ENCODE measurements at places on chromosomes 5 and 9. TPM values are rescaled to one million over a fixed set of nuclear protein-coding genes. Genes with fewer than 3 reads are reported as not detected.

PCDHA7 gene
- not detected for polyA plus RNA-seq

GRCh38 chr5:87361536-87362213 lies 51.1 kb downstream of the CCNH start:
- DNase-seq, result no peak

DNA sequence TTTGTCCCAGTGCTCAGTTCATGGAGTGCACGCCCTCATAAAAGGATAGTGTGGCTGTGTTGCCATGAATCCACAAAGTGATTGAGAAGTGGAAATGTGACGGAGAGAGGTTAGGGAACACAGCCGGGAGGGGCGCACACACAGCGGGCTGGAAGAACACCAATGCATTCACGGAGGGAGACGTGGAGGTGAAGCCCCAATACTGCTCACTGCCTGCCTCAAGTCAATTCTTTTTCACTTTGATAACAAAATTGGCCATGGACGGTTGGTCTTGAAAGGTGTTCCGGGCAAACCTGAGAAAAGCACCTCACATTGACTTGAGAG lies 424.1 kb downstream of the MED10 start:
- no peak for DNase-seq

DNA sequence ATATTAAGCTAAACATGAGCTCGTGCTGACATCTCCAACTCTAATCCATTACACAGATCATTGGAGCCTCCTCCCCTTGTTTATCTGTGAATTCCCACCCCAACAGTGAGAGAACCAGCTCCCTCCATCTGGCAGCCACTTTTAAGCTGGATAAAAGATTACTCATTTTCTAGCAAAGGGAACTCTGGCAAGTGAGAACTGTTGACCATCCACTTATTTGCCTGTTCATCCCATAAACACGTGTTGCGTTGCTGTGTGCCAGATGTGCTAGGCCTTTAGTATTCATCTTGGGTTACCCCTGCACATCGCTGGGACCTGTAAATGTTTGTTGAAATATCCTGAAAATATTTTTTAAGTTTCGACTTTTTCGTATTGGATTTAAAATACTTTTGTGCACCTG lies 2.4 kb upstream of the TOR1A start:
- no peak for DNase-seq

DNA sequence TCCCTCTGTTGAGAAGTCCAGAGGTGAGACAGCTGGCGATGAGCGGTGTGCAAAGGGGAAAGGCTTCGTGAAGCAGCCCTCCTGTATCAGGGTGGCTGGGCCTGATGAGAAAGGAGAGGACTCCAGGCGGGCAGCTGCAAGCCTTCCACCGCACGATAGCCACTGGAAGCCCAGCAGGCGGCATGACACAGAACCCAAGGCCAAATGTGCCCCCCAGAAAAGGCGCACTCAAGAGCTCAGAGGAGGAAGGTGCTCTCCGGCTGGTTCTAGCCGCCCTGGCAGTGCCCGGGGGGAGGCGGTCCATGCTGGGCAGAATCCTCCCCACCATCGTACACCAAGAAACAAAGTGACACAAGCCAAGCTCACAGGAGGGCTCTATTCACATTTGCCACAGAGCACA lies 60.3 kb downstream of the TEX10 start:
- DNase-seq, result no peak

- DNase-seq, result no peak
These were observed 362.0 kb downstream of the PRELID2 start for GRCh38 chr5:145473042-145473642.

GRCh38 chr9:110148891-110149290 lies 59.1 kb downstream of the C9orf152 start:
- DNase-seq, result no peak

- peak; percentile 31 for DNase-seq
These were observed 18.7 kb downstream of the PCDHGC5 start for GRCh38 chr5:141507387-141508091.

DNA sequence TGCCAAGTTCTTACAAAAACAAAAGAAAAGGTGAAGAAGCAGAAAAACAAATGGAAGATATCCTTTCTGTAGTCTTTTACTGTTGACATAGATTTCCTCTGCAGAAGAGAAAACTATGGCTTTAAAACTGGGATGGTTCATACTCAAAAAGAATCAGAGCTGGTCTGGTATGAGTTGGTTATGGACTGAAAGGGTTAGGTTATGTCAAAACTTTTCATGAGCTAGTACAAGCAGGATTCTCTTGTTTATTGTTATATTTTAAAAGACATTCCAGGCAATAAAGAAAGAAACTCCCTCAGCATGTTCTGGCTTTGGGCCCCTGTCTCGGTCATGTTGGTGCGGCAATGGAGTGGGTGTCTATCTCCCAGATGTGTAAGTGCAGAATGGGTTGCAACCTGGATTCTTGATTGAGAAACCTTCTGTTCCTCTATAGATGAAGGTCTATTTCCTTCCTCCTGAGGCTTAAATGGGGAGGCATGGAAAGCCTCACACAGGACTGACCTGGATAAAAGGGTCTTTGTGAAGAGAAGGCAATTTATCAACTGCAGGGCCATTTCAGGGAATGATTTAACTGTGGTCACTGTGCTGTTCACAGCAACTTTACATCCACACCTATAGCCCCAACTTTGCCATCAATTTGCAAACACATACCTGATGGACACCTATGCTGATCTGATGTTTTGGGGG lies 209.6 kb upstream of the TNC start:
- DNase-seq, result no peak

TLR4 gene
- polyA plus RNA-seq, result 3.3 TPM

DNA sequence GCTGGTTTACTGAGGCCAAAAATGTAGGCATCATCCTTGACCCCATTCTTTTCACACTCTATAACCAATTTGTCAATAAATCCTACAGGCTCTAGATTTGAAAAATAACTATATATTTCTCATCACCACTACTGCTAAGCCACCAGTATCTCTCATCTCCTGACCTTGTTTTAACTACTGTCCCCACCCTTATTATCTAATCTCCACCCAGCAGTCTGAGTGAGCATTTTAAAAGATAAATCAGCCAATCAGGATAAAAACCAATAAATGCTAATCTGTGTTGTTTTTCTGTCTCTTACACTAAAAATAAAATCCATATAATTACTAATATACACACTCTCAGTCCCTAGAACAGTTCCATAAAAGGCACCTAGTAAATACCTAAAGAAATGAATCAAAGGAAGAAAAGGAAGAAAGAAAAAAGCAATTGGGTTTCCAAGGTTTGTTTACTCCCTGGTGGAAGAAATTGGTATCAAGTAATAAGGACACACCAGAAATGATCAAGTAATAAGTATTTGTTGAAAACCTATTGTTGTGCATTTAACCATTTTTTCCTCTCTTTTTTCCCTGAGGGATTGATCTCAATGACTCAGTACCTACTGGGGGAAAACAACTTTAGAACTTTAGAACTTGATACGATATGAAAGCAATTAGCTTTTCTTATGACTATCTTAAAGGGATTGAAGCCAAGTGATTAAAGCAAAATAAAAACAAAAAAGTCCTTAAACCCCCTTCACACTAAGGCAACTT lies 19.3 kb downstream of the MRPS27 start:
- DNase-seq, result no peak

GRCh38 chr9:79263628-79264027 lies 308.1 kb upstream of the TLE4 start:
- no peak for DNase-seq

GRCh38 chr9:135219676-135220600 lies 132.5 kb downstream of the OLFM1 start:
- no peak for DNase-seq

PRR16 gene
- polyA plus RNA-seq, result not detected

DNA sequence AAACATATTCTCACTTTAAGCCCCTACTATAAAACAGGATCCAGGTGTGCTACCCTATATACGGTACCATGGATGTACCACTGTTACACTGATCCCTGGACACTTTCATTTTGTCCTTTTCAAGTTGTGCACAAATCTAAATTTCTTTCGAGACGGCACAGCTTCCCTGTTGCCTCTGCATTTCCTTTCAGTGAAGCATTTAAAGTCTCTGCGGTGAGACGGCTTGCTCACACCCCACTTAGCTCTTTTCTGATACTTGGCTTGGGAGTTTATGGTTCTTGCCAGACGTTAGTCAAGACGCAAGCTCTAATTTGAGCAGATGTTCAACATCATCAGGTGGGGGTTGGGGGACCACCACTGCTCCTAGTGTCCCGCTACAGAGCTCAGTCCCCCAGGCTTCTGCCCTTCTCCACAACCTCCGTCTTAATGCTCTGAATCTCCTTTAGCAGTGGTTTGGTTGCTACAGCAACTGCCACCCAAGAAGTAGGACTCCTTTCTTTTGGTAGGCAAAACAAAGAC lies 15.8 kb downstream of the F2RL2 start:
- no peak for DNase-seq

- DNase-seq, result no peak
These were observed 572.9 kb upstream of the PTGER4 start for GRCh38 chr5:40106847-40107246.

GRCh38 chr9:87711857-87712800 lies 13.8 kb upstream of the CTSL start:
- no peak for DNase-seq

NAIP gene
- 1.1 TPM for polyA plus RNA-seq

PCDHGB5 gene
- not detected for polyA plus RNA-seq

ACTBL2 gene
- not detected for polyA plus RNA-seq

GRCh38 chr5:60634051-60634450 lies 65.9 kb downstream of the DEPDC1B start:
- no peak for DNase-seq

GRCh38 chr9:34276772-34277171 lies 52.3 kb downstream of the KIF24 start:
- no peak for DNase-seq

GRCh38 chr9:37859043-37859442 lies 44.9 kb downstream of the SLC25A51 start:
- no peak for DNase-seq

NEK6 gene
- 31.2 TPM for polyA plus RNA-seq

GRCh38 chr5:153584126-153584959 lies 93.9 kb downstream of the GRIA1 start:
- no peak for DNase-seq

- DNase-seq, result no peak
These were observed 7.2 kb downstream of the EPB41L4A start for GRCh38 chr5:112411903-112412302.

DNA sequence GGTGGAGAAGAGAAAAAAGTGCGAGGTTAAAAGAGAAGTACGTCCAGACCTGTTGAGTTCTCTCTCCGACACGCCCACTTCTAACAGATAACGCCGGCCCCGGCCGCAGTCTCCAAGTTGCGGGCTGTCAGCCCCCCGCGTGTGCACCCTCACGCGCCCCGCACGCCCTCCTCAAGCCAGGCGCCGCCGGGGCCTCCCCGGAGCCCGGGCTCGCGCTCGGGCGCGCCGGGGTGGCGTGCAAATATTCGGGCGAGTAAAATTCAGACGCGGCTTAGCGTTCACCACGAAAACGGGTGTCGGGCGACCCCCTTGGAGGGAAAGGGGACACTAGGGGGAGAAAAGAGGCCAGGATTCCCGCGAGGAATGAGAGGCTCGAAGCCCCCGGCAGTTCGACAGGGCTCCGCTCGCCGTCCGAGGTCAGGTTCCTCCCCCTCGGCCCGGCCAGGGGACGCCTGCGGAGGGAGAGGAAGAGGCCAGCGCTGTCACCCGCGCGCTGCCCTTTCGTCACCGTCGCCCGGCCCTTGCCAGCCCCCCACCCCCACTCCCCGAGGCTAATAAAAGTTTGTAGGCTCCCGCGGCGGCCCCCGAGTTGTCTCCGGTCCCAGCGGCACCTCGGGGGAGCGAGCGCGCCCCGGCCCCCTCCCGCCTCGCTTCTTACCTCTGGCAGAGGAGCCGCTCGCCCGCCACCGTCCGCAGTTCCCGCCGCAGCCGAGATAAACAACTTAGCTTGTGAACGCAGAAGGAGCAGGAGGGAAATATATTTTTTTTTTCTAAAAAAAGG lies 743 bp downstream of the NR3C1 start:
- DNase-seq, result peak; percentile 79

GRCh38 chr5:159777049-159777660 lies 139.1 kb upstream of the ADRA1B start:
- DNase-seq, result no peak

KCTD16 gene
- 1.8 TPM for polyA plus RNA-seq

DNA sequence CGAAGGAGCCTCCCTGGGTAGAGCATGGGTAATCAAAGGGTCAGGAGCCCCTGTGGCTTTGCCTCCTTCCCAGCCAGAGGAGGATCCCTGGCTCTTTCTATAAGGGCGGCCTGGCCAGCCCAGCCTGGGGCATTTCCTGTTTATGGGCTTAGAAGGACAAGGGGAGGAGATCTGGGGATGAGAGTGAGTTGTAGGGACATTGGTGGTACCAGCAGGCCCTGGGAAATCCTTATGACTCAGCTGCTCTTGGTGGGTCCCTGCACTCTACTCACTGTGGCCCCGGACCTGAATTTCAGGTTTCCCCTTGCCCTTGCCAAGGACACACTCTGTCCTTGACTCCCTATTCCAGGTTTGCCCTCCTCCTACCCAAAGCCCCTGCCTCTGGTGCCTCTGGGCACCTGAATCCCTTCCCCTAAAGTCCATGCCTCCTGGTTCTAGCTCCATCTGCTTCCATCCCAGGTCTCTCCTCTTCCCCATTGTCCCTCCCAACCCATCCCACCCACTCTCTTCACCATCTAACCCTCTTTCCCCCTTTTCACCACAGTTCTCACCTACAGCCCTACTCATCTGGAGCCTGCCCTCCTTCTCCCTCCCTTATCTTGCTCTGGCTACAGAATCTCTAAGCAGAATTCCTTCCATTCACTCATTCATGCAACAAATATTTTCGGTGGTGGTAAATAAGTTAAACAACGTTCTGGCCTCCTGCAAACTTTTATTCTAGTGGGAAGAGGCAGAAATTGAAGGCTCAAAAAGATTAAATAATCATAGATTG lies 34.9 kb downstream of the PCDH1 start:
- no peak for DNase-seq

DNA sequence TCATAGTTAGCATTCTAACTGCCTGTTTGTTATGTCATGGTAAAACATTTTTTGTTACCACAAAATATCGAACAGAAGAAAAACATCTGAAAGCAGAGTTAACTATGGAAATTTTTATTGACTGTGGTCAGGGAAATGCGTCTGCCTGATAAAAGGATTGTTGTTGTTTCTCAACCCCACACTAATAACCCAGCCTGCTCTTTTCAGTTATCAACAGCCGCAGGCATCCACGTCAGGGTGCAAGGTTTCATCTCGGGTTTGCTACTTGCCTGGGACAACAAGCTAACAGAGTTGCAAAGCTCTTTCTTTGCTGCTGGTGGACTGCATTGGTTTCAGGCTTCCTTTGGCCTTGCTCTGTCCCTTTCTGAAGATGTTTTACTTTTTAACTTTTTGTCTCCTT lies 969.2 kb downstream of the CDH18 start:
- no peak for DNase-seq

- DNase-seq, result no peak
These were observed 13.3 kb downstream of the DCANP1 start for GRCh38 chr5:135433681-135434426.

- DNase-seq, result no peak
These were observed 987.6 kb downstream of the PTPRD start for GRCh38 chr9:9625248-9625647.

GRCh38 chr5:3092664-3093063 lies 341.2 kb upstream of the IRX2 start:
- DNase-seq, result no peak

DNA sequence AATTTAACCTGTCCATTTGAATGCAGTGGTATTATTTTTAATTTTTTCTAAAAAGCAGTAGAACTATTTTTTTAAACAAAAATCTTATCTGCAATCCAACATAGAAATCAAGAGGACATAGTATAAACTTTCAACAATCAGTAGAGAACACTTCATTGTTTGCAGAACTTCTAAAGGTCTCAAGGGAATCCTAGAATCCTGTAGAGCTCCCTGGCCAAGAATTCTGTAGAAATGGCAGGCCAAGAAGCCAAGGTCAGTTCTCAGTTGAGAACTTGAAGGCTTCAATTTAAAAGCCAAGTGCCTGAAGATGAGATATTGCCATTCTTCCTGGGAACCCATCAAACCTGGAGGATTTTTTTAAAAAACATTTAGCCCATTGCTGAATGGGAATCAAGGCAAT lies 199.2 kb upstream of the KLF4 start:
- DNase-seq, result no peak

FOXD1 gene
- polyA plus RNA-seq, result 19.2 TPM
